ENCODE measurements at places on chromosomes 4 and X. TPM values are rescaled to one million over a fixed set of nuclear protein-coding genes. Genes with fewer than 3 reads are reported as not detected.

Gene LPAR4
- 2.8 TPM for polyA plus RNA-seq

Gene BEX1
- polyA plus RNA-seq: 1,035 TPM

Gene SOX3
- 1.2 TPM for polyA plus RNA-seq

Gene IL2
- polyA plus RNA-seq: not detected
